ENCODE measurements at places on chromosomes 7 and 10.
A peak's percentile ranks its signal among the peaks of the same experiment; 100 is the strongest.

GRCh38 chr10:55966101-55966500, 395.0 kb downstream of the ZWINT start:
- DNase-seq, result no peak

- DNase-seq, result no peak
Measured at GRCh38 chr7:32583791-32584190, 88.5 kb downstream of the AVL9 start.

GRCh38 chr7:88218429-88218745, 1.5 kb downstream of the SRI start:
- DNase-seq, result no peak

GRCh38 chr7:151023232-151023631, 1.1 kb downstream of the ATG9B start:
- no peak for DNase-seq

GRCh38 chr10:98676895-98677294, 230.2 kb upstream of the HPS1 start:
- DNase-seq, result no peak

GRCh38 chr10:3435671-3436070, 263.1 kb upstream of the PITRM1 start:
- no peak for DNase-seq

GRCh38 chr7:156465186-156465585, 175.4 kb upstream of the RNF32 start:
- DNase-seq, result no peak

DNA sequence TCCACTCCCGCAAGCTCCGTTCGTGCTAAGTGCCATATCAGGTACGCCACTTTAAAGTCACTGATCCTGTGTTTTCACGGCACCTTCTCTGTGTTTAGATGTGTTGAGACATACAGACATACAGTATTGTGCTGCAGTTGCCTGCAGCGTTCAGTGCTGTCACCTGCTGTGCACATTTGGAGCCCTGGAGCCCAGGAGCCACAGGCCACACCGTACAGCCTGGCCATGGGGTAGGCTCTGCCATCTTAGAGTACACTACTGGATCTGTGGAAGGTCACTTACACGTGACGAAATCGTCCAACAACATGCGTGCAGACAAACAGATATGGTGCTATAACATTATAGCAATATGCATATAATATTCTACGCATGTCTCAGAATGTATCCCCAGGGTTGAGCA, 111.3 kb downstream of the ELFN1 start:
- DNase-seq, result no peak

GRCh38 chr7:90933041-90933440, 331.2 kb upstream of the FZD1 start:
- DNase-seq, result no peak

DNA sequence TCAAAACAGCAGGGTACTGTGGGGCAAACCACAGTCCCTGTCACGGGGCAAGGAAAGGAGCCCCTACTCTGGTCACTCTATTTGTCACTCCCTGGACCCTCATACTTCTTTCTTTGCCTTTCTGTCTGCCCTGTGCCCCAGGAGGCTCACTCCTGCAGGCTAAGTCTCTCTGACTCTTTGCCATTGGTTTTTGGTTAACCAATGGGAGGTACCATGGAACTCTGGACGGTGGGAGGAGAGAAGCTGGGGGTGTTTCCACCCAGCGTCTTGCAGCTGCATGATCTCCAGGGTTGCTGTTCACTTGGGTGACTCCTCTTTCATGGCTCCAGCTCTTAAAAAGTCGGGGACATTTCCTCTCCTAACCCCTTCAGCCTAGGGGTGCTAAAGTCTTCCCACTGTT, 15.4 kb upstream of the EIF5AL1 start:
- DNase-seq, result no peak

DNA sequence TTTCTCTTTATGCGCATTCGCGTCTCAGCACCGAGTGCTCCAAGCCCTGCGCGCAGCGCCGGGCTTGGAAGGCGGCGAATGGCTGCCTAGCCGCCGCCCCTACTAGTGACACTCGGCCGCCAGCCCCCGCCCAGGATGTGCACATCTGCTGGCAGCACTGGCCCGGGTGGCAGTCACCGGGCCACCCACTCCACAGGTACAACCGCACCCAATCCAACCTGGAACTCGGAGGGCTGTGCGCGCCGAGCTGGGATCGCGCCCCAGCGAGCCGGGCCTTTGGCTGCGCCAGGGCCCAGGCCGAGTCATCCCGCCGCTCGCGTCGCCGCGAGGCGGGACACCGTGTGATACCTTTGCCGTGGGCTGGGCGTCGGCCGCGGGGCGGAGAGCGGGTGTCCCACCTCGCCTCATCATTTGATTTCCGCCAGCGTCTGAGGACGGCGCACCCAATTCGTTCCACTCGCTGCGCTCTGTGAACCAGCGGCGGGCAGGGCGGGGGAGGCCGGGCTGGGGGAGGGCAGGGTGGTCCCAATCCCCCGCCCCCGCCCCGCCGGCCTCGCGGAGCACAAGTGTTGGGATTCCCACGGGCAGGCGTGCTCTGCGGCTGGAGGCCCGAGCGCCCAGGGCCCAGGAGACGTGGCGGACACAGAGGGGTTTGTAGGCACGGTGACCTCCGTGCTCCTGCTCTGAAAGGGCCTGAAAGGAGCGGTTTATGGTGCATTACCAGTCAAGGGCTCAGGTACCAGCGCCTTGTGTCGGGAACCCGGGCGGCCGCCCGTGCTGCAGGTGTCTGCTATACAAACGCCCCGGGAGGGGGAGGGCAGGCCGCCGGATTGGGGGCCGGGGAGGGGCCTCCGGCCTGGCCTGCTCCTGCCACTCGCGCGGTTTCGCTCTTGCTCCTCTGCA, 17.8 kb upstream of the PTF1A start:
- no peak for DNase-seq

DNA sequence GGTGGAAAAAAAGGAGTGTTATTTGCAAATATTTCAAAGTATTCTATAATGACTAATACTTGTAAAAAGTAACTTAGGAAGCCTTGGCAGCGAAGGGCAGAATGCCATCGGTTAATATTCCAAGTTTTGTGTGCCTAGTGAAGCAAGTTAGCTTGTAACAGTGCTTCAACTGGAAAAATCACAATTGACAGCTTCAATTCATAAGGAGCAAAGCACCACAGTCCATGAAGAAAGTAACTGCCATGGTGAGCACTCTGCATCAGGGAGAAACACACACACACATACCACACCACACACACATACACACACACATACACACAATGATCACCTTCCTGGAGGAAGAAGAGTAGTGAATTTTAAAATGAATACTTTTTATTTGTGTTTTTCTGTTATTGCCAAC, 298.3 kb downstream of the CNTNAP2 start:
- no peak for DNase-seq

GRCh38 chr7:46745707-46746090, 824.6 kb upstream of the IGFBP3 start:
- no peak for DNase-seq

GRCh38 chr10:79187121-79187940, 118.6 kb downstream of the ZMIZ1 start:
- DNase-seq, result no peak

- DNase-seq, result no peak
Measured at GRCh38 chr10:118007773-118008172, 39.0 kb downstream of the RAB11FIP2 start.

DNA sequence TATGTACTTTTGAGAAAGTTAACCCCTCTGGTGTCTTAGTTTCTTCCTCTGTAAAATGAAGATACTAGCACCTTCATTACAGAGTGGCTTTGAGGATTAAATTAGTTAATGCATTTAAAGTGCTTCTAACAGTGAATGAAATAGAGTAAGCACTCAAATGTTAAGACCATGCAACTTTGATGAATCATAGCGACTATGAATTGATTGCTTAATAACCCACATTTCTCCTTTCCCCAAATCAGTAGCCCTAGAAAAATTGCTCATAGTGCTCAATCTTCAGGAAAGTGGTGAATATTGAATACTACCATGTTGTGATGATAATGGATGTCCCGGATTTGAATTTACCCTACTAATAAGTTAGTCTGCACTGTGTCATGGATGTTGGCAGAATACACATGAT, 48.1 kb downstream of the CD36 start:
- DNase-seq, result no peak

DNA sequence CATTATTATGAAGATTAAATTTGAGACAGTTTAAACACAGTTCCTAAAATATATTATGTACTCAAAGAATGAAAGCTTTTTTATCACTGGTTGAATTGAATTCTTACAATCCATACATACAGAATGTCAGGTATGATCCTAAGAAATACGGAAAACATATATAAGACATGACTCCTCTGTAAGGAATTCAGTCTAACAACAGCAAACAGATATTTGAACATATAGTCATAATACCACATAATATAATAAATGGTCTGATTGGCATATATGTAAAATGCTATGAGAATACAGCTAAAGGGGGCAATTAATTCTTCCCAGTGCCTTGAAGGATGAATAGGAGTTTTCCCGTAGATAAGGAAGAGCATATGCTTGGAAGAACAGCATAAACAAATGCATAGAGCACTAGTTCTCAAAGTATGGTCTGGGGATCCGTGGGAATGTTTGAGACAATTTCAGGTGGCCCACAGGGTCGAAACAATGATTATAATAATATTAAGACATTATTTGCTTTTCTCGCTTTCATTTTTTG, 10.6 kb upstream of the ARID5B start:
- no peak for DNase-seq

- no peak for DNase-seq
Measured at GRCh38 chr7:80110376-80110775, 24.3 kb upstream of the GNAI1 start.

GRCh38 chr10:87578842-87579401, 74.2 kb downstream of the MINPP1 start:
- DNase-seq, result no peak

- DNase-seq, result peak; percentile 19
Measured at GRCh38 chr7:67343572-67343971, 346.9 kb downstream of the TYW1 start.

GRCh38 chr10:100020886-100021253, 11.1 kb upstream of the DNMBP start:
- DNase-seq, result no peak

DNA sequence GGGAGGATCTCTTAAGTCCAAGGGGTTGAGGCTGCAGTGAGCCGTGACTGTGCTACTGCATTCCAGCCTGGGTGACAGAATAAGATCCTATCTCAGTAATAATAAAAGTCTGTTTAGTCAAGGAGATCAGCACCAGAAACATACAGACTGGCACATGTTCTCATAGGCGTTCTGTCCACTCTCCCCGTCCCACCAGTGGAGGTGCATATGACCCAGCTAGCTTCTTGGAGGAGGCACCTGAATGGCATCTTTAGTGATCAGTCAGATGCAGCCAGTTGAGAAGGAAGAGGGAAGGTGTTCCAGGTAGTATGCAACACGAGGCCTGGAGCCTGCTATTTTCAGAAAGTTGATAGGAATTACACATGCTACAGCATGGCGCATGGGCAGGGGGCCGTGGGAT, 45.3 kb upstream of the SVIL start:
- DNase-seq, result no peak

GRCh38 chr10:63123727-63124362, 9.3 kb upstream of the NRBF2 start:
- no peak for DNase-seq

GRCh38 chr10:68543004-68543918, 15.9 kb upstream of the SLC25A16 start:
- DNase-seq, result no peak

GRCh38 chr10:91856637-91857036, 52.6 kb downstream of the FGFBP3 start:
- no peak for DNase-seq

DNA sequence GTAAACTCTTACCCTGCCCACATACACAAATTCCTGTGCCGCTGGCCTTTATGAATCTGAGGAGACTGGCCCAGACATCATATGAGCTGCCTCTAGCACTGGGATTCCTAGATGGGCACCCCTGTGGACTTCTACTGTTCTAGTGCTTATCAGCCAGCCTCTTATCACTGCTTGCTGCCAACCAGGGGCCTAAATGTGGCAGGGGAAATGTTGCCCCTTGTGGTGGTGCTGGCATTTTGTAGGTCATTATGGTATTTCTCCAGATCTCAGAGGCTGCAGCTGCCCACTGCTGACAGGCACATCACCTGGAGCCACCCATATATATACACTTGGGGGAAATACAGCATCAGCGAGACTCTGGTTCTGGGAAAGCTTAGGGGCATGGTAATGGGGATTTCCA, 5.4 kb downstream of the SFR1 start:
- peak; percentile 11 for DNase-seq

GRCh38 chr7:131861620-131862346, 305.4 kb upstream of the PODXL start:
- DNase-seq, result no peak

GRCh38 chr10:61742812-61743211, 80.1 kb downstream of the CABCOCO1 start:
- no peak for DNase-seq

DNA sequence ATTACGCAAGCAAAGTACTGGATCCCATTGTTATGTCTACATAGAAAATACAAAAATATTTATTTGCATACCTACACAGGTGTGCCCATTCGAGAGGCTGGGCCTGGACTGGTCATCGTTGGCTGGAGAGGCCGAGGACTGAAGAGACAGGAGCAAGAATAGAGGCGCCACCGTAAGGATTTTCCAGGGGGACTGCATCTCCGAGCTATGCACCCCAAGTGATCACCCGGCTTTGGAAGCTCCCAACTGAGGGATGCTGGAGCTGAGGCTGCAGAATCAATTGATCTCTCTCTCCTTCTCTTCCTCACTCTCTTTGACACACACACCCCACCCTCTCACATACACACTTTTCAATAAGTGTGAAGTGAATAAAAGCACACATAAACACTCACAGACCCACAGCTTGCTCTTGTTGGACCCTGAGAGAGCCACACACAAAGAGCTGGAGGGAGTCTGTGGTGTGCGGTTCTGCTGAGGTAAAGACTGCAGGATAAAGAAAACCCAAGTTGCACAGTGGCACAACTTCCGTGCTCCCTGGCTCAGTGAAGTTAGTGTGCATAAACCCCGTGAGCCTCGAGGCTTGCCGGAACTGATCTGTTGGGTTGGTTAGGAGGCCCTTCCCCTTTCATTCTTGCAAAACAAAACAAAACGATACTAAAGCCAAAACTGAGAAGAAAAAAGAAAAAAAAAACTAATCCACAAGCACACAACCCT, at the start of gene AOAH:
TSS of gene AOAH (minus strand) at position 544 of the 714 bp plus-strand sequence. CDS start at position 198, 346 bp downstream.
- DNase-seq, result no peak

- no peak for DNase-seq
Measured at GRCh38 chr10:89197473-89197872, 9.6 kb downstream of the CH25H start.

GRCh38 chr7:137593115-137593711, 249.7 kb upstream of the PTN start:
- no peak for DNase-seq

Data from COR-L47 (cell line).